ENCODE measurements at places on chromosomes 2 and 18.

DNA sequence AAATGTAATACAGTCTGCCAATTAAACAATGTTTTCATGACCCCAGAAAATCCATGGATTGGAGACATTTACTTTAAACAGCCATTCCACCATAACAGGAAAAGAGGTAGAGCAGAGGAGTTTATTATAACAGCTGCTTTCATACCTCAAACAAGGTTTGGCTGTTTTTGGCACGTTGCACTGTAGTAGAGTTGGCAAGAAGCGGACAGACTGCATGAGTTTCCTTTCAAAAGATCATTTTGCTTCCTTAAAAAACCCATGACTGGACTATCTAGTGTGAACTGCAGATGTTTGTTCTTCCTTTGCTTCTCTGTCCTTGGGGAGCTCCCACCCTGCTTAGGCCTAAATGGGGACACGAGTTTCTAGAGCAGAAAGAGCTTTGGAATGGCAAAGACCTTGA, 108.5 kb upstream of the THOC1 start:
- no peak for DNase-seq

DNA sequence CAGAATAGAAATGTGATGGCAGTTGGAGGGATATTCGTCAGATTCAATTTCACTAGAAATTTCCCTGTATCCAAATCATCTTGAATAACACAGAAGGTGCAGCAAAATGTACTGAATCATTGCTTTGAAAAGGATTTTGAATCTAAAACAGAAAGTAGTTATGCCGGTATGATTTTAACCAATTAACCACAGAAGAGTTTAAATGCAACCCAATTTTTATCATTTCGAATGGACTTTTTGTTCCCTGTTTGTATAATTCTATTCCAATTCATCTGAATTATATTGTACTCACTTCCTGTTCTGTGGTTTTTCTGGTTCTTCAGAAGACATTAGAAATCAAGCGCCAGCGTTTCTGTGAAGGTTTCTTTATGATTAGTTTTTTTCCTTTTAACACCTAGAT, 190.4 kb downstream of the MYO3B start:
- DNase-seq, result no peak

- no peak for DNase-seq
Observed at GRCh38 chr2:55837073-55837472, 86.5 kb downstream of the EFEMP1 start.

GRCh38 chr2:169139993-169140767, 70.8 kb downstream of the DHRS9 start:
- DNase-seq, result no peak

- no peak for DNase-seq
Observed at GRCh38 chr2:11865805-11866204, 119.4 kb downstream of the LPIN1 start.

DNA sequence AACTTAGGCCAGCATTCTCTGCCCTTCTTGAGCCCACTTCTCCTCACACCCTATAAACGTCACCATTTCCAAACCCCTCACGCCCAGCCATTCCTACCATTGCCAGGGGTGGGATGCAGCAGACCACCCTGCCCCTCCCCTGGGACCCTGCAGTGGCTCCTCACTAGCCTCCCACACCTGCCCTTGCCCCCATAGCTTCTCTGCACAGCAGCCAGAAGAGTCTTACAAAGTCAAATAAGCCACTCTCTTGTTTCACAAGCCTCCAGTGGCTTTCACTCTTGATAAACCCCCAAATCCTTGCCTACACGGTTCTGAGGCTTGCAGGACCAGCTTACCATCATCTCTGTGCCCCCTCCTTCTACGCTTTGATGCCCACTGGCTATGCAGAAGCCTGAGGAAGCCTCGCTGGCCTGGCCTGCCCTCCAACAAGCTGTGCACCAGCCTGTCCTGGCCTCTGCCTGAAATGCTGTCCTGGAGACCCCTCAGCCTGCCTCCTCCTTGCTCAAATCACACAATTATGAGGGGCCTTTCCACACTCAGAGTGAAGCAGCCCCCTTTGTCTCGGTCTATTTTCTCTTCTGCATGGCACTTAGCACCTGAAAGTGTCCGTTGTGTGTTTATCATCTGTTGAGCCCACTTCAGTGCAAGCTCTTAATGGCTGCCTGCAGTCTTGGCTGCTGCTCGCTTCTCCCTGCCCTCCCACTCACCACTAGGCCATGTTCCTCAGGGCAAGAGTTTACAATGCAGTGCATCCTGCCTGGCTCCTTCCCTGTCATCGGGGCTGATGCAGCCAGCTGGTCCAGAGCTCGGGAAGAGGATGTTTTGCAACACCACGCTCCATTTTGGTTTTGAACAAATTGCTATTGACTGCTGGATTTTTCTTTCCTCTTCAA, 82.6 kb upstream of the RGPD5 start:
- DNase-seq, result no peak

DNA sequence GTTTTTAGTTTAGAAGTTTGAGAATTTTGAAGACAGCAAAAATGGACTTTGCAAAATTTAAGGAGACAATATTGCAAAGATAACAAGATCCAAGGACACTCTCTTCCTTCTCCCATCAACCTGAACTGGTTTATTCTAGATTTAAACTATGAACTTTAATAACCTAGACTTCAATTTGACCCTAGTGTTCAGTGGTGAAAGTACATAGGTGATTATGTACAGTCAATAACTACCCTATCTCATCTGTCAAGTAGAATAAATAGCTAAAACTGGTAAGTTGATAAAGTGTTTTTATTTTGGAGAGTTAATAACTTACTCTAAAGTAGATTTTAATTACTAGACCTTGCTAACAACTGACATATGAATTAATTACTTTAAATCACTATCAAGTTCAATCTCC, 52.9 kb upstream of the NFE2L2 start:
- no peak for DNase-seq
